ENCODE measurements at places on chromosomes 1 and 21.

GRCh38 chr1:117616356-117616755 is 10.5 kb downstream of the TENT5C start:
- no peak for DNase-seq

GRCh38 chr1:167169642-167170041 is 51.0 kb upstream of the POU2F1 start:
- DNase-seq, result no peak

GRCh38 chr1:160744852-160745520 is 5.9 kb downstream of the SLAMF7 start:
- DNase-seq, result no peak

DNA sequence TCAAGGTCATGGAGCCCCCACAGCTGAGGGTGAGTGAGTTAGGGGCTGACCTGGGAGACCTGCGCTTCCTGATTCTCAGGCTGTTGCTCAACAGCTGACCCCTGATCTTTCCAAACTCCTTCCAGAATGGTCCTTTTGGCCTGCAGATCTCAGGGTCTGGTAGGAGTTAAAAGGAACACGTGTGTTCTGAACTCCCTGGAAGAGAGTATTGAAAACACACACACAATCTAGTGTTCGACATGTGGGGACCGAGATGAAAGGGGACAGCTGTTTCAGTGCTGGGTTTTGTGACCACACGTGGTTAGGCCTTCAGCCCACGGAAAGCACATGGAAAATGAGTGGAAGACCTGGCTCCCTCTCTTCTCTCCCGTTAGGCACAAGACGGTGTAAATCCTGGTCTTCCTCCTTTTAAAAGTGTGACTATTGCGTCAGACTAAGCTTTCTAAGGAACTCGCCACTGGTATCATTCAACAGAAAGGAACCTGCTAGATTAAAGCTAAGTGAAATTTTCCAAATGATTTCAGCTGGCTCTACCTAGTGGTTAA is 49.6 kb downstream of the RUNX1 start:
- no peak for DNase-seq

DNA sequence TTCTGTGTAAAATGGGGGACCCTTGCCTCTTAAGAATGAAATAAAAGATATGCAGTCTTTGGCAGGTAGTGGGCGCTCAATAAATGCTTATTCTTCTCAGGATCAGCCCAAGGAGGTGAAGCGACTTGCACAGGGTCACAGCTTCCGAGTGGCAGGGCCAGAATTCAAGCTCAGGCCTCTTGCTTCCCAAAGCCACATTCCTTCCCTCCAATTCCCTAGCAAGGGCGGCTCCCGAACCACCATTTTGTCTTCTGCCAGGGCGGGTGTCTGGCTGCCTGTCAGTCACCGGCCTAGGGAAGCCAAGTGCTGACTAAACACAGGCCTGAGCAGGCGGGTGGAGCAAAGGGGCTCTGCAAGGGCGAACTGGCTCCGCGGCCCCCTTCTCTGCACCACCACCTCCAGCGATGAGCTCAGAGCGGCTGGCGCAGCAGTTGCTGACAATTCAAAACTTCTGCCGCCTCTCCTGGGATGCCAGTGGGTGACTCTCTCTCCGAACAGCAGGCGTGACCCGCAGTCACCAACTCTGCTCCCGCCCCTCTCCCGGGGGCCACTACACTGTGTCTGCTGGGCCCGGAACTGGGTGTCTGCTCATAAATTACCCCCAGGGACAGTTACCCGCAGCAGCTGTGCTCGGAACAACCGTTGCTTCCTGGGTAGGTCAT is 10.8 kb downstream of the GPR3 start:
- DNase-seq, result peak; percentile 60

DNA sequence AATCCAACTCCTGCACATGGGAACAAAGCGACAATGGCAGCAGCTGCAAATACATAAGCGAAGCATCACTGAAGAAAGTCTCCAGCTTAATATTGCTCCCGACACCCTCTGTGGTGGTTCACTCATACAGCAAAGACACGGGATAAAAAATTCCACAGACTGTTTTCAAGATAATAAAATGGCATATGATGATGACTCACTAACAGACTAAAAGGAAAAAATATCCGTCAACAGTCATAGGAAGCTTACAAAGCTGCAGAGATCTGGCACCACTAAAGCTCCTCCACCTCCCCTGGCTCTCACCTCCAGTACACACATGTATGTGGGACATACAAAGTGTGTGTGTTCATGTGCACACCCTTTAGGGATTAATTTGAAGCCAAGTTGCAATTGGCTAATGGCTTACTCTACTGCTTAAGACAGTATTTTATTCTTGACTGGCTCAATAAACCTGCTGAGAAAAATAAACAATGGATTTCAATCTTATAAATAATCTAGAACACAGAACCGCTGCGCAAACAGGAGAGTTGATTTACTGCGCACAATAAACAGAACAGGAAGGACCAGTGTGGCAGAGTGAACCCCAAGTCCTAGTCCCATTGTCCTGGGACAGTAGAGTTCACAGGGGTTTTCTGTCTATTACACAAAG is 94.4 kb downstream of the SLC45A1 start:
- peak; percentile 65 for DNase-seq

DNA sequence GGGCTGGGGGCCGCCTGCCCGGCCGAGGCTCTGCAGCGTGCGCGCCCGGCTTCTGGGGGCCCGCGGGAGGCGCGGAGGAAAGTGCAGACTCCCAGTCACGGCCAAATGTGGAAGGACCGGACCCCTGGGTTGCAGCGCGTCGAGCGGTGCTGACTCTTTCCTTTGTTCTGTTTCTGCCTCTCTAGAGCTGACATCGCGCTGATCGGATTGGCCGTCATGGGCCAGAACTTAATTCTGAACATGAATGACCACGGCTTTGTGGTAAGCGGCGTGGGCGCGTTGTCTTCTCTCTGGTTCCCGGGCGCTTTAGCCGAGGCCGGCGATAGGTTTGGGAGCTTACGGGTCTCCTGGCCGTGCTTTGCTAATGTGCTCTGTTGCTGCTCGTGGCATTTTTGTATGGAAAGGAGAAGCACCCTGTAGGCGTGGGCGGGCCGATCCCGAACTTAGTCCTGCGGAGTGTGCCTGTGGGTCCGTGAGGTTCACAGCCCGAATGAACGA is 629 bp downstream of the PGD start:
- DNase-seq, result no peak

DNA sequence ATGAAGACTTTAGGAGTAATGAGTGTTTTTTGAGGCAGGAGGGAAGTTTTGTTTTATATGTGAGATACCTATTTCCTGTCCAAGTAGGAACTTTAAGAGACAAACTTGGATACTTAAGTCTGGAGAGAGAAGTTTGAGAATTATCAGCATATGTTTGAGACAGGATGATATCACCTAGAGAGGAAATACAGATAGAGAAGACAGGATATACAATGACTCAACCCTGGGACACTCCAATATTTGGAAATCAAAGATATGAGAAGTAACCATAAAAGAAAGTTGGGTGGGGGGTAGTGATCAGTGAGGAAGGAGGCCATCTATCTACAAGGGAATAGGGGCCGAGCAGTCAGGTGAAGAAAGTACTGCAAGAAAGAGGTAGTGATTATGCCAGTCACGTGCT is 6.5 kb downstream of the LCE7A start:
- DNase-seq, result no peak

DNA sequence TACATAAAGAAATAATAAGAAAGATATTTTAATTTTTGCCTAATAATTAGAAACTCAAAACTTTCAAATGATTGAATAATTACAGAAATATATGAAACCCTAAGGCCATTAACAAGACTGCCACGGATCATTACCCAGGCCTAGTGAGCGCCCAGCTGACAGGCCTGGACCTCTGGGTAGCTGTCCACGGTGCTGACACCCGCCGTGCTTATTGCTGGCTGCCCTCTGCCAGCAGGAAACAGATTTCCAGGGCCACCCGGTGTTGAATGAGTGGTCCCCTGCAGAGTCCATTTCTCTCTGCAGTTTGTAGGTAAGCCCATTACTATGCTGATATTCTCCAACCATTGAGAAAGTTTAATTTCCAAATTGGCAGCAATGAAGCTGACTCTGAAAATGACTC is 254.4 kb upstream of the GJB5 start:
- DNase-seq, result no peak

DNA sequence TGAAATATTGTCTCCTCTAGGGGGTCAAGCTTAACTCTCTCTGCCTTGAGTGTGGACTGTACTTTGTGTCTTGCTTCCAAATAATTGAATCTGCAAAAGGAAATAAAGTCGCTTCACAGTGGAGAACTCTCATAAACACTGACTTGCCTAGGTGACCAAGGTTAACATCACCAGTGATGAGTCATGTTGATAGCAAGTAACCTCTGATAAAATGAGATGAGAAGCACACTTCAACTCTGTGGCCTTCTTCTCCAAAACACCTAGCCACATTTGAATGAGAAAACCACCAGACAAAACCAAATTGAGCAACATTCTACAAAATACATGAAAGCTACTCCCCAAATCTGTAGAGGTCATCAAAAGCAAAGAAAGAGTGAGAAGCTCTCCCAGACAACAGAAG is 37.6 kb downstream of the PDE4B start:
- no peak for DNase-seq

- DNase-seq, result no peak
Measured at GRCh38 chr1:1535201-1536018, 5.0 kb downstream of the TMEM240 start.

DNA sequence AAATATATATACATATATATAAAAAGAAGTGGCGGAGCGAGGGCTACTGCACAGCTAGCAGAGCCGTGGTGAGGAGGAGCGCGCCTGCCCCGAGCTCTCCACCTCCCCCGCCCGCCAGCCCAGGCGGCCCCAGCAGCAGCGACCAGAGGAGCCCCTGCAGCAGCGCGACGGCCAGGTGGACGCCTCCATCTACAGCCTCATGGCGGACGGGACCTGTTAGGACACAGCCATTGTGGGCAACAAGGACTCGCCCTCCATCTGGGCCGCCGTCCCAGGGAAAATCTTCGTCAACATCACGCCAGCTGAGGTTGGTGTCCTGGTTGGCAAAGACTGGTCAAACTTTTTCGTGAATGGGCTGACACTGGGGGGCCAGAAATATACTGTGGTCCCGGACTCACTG is 41.9 kb upstream of the REG4 start:
- DNase-seq, result no peak

DNA sequence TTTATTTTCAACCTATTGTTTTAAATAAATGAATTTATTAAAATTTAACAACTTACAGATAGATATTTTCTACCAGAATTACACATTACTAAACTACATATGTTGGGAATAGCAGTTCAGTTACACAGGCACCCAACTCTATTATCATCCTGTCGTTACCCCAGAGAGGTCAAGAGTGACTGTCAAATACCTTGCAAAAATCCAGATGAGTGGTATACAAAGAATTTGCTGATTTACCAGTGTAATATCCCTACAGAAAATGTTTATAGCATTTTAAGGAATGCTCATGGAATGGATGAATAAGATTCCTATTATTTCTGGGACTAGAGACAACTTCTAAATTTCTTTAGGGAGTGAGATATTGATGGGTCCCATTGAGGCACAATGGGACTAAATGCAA is 300.7 kb upstream of the RGS18 start:
- DNase-seq, result no peak

GRCh38 chr1:176479971-176480370 is 17.0 kb downstream of the PAPPA2 start:
- no peak for DNase-seq

GRCh38 chr1:4796161-4797015 is 142.0 kb downstream of the AJAP1 start:
- DNase-seq, result no peak

GRCh38 chr1:147238053-147238902 is 4.2 kb upstream of the CHD1L start:
- DNase-seq, result no peak

- no peak for DNase-seq
Measured at GRCh38 chr1:8302081-8302956, 15.6 kb upstream of the SLC45A1 start.

DNA sequence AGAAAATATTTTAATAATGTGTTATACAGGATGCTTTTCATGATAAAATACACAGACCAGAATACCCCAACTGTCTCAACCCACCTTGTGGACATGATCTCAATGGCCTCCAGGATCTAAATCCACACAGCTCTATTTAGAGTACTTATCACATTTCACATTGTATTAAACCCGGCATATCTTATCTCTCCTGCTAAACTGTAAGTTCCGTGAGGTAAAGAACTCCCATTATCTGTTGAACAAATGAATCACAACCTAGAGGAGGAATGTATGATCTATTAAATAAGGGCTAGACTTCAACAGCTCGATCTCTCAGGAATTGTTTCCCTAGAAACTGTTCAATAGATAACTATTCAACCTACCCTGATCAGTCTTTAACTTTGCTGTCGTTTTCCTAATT is 6.9 kb downstream of the ETV3 start:
- no peak for DNase-seq

- DNase-seq, result peak; percentile 62
Measured at GRCh38 chr1:183209533-183210158, 23.6 kb downstream of the LAMC2 start.

DNA sequence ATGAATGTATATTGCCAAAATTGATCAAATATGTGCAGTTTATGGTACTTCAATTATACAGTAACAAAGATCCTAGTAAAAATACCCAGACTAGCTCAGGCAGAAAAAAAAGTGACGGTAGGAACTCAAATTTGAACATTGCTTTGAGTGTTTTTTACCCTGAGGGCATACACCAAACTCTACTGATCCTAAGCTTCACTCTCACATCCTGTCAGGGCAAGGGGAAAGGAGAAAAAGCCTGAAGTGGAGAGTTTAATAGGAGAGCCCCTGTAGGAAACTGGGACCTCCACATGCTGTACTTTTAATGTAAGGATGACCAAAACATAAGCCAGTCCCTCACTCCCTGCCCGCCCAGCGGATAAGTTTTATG is 59.8 kb upstream of the GNG12 start:
- no peak for DNase-seq

DNA sequence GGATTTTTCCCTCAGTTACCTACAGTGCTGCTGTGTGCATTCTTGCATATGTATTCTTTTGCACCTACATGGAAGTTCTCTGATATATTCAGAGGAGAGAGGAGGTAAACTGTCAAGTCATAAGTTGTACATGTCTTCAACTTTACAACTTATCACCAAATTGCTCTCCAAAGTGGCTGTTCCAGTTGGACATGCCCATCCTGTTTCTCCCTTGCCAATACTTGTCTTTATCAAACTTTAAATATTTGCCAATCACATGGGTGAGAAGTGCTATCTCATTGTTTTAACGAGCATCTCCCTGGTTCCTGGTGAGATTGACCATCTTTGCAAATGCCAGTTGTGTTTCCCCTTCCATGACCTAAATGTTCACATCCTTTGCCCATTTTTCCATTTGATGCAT is 88.2 kb downstream of the KIF26B start:
- no peak for DNase-seq

DNA sequence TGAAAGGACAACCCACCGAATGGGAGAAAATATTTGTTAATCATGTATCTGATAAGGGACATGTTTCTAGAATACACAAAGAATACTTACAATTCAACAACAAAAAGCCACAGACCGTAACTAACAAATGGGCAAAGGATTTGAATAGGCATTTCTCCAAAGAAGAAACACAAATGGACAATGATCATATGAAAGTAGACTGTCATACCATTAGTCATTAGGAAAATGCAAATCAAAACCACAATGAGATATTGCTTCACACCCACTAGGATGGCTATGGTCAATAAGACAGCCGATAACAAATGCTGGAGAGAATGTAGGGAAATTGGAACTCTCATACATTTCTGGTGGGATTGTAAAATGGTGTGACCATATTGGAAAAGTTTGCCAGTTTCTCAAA is 367.2 kb upstream of the SGIP1 start:
- DNase-seq, result no peak

- DNase-seq, result no peak
Measured at GRCh38 chr1:151346082-151346768, 827 bp downstream of the RFX5 start.

Data from skeletal muscle cell (primary cell).